CD14-positive monocyte (primary cell): ENCODE measurements at places on chromosomes 7 and 10. TPM values are rescaled to one million over a fixed set of nuclear protein-coding genes. Genes with fewer than 3 reads are reported as not detected.
A peak's percentile ranks its signal among the peaks of the same experiment; 100 is the strongest.

CPA5 gene
- not detected in 2 replicates for polyA plus RNA-seq

MBL2 gene
- not detected for polyA plus RNA-seq

LIPJ gene
- polyA plus RNA-seq, result not detected

LRRC18 gene
- not detected for polyA plus RNA-seq

CLRN3 gene
- polyA plus RNA-seq, result 0.16 TPM

SNCG gene
- 0.73 and 1.8 TPM in 2 replicates for polyA plus RNA-seq

RBP3 gene
- not detected for polyA plus RNA-seq

OR2A7 gene
- not detected for polyA plus RNA-seq

PAPOLB gene
- not detected for polyA plus RNA-seq

DNA sequence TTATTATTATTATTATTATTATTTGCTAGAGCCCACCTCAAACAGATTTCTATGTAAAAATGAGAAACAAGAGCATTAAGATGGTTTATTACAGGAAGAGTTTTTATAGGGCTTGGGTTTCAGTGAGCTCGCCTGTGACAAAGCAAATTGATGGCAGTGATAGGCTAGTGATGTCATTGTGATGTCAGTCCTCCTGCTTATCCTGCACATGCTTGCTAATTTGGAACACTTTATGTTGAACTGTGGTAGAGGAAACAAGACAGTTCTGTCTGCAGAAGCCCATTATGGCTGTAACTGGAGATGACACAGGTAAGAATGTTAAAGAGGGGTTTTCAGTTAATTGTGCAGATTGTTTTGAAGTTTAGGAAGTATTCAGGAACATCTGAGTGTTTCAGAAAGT is 68.3 kb downstream of the CREM start:
- no peaks in the 10 kb centered on the region for H3K36me3 ChIP-seq
- H3K27ac ChIP-seq, result peak overlapping the region; percentile 93
- no peaks in the 10 kb centered on the region for H3K27me3 ChIP-seq
- DNase-seq, result peak; percentile 44

DNA sequence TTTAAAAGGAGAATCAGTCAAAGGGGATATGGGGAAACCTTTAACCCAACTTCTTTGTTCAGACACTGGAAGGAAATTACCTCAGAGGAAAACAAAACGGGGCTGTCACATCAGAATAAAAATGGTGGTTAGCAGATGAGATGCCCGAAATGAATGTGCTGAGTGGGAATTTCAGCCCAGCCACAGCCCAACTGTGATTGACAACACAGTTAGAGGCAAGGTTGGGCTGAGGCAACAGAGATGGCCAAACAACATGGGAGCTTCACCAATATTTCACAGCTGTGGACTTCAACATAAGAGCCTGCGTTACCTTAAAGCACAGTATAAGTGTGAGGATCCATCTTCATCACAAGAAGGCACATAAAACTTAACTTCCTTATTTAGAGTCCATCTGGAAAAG is 133.5 kb upstream of the PTPRZ1 start:
- H3K27ac ChIP-seq, result no peak overlapping the region
- H3K27me3 ChIP-seq, result no peaks in the 10 kb centered on the region
- no peaks in the 10 kb centered on the region for H3K36me3 ChIP-seq
- H3K4me1 ChIP-seq, result no peaks in the 10 kb centered on the region

DNA sequence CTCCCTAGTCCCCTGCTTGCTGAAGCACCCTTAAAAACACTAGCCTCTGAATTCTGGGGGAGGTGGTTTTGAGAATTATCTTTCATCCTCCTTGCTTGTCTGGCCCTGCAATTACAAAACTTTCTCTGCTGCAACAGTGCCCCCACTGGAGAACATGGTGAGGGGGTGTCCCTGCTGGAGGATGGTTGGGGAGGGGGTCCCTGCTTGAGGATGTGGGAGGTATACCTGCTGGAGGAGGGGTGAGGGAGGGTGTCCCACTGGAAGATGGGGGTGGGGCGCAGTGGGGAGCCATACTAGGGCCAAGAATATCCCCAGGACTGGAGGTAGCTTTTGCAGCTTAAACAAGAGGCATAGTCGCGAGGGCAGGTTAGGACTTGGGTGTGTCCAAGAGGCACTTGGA is 3.2 kb upstream of the POLM start:
- H3K27me3 ChIP-seq, result no peaks in the 10 kb centered on the region
- peaks cover 4% of the 10 kb centered on the region for H3K36me3 ChIP-seq
- no peak for DNase-seq
- H3K4me1 ChIP-seq, result peaks cover 16% of the 10 kb centered on the region
- no peak overlapping the region for H3K27ac ChIP-seq

DNA sequence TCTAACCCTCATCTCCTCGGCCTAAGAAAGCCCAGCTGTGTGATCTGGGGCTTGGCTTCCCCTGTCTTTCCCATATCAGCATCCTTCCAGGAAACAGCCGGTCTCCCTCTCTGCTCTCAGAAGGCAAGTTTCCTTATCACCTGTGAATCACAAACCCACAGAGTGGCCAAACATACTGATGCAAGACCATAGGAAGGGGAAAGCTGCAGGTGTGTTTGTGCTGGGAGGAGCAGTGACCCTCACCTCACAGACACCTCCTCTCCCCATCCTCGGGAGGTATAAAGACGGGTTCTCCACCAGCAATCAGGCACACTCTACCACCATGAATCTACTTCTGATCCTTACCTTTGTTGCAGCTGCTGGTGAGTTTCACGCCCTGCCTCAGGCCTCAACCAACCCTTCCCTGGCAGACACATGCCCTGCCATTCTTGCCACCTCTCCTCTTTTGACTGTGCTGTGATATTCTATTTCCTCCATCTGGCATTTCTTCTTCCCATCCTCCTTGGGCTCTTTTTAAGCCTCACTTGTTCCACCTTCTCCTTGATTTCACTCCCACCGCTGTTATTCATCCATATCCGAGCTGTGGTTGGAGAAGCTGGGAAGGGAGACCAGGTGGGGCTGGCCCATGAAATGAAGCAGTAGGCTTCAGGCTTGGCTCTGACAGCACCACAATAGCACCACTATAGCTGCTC is at the start of gene PRSS2:
Gene PRSS2 (plus strand): TSS at position 310 of the 692 bp plus-strand sequence. CDS start 13 bp downstream, at position 323.
- no peak within 1 kb of the TSS for H3K4me3 ChIP-seq
- no peaks in the 10 kb centered on the region for H3K27me3 ChIP-seq
- H3K27ac ChIP-seq, result no peak within 1 kb of the TSS

DNA sequence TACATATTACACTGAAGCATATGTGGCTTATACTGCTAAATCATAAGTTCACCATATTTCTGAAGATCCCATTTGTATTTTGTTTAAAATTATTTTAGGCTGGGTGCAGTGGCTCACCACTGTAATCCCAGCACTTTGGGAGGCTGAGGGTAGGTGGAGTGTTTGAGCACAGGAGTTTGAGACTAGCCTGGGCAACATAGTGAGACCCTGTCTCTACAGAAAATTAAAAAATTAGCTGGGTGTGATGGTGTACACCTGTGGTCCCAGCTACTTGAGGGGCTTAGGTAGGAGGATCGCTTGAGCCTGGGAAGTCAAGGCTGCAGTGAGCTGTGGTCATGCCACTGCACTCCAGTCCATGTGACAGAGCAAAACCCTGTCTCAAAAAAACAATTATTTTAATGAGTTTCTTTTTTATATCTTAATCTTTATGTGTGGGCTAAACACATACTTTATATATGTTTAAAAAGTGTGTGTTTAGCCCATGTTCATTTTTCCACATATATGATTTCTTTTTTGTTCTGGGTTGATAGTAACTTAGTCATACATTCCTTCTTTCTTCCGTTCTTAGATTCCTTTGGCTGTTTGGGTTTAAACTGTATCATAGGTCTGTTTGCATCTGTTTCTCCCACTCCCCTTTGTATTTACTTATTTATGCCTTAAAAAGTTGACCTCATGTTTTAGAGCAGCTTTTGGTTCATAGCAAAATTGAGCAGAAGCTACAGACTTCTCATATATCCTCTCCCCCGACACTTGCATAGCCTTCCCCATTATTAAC is 33.5 kb downstream of the RSBN1L start:
- H3K4me3 ChIP-seq, result no peak overlapping the region
- H3K27ac ChIP-seq, result no peak overlapping the region
- H3K4me1 ChIP-seq, result peaks cover 21% of the 10 kb centered on the region
- no peaks in the 10 kb centered on the region for H3K27me3 ChIP-seq
- no peaks in the 10 kb centered on the region for H3K36me3 ChIP-seq
- no peak for DNase-seq

DNA sequence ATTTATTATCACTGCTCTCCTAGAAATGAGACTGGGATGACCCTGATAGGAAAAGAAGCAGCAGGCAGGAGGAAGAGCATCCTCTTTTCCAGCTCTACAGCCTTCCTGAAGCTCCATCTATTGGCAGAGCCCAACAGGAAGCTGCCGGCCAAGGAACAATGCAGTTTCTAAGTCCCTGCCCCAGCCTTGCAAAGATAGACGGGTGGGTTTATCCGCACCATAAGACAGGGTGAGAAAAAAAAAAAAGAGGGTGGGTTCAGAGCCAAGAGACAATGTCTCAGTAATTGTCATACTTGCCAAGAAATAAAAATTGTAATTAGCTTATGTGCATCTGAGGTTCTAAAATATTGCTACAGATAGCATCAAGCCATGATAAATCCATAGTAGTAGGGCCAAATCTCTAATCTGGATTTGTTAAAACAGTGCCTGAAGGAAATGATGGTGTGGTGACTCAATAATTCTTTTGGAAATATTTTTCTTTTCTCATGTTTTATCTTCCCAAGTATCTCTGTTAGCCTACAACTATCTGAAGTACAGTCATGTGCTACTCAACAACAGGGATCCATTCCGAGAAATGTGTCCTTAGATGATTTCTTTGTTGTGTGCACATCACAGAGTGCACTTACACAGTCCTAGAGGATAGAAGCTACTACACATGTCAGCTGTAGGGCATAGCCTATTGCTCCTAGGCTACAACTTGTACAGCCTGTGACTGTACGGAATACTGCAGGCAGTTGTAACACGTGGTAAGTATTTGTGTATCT is 242.9 kb upstream of the CXCL12 start:
- no peak overlapping the region for H3K4me3 ChIP-seq
- H3K27ac ChIP-seq, result no peak overlapping the region
- H3K36me3 ChIP-seq, result no peaks in the 10 kb centered on the region
- H3K27me3 ChIP-seq, result no peaks in the 10 kb centered on the region
- no peak for DNase-seq

- no peaks in the 10 kb centered on the region for H3K27me3 ChIP-seq
- DNase-seq, result no peak
- H3K36me3 ChIP-seq, result no peaks in the 10 kb centered on the region
Measured at GRCh38 chr7:31896925-31897324, 173.3 kb downstream of the PDE1C start.

- H3K4me3 ChIP-seq, result no peak overlapping the region
Measured at GRCh38 chr10:43890124-43890523, 241.4 kb upstream of the ZNF32 start.

DNA sequence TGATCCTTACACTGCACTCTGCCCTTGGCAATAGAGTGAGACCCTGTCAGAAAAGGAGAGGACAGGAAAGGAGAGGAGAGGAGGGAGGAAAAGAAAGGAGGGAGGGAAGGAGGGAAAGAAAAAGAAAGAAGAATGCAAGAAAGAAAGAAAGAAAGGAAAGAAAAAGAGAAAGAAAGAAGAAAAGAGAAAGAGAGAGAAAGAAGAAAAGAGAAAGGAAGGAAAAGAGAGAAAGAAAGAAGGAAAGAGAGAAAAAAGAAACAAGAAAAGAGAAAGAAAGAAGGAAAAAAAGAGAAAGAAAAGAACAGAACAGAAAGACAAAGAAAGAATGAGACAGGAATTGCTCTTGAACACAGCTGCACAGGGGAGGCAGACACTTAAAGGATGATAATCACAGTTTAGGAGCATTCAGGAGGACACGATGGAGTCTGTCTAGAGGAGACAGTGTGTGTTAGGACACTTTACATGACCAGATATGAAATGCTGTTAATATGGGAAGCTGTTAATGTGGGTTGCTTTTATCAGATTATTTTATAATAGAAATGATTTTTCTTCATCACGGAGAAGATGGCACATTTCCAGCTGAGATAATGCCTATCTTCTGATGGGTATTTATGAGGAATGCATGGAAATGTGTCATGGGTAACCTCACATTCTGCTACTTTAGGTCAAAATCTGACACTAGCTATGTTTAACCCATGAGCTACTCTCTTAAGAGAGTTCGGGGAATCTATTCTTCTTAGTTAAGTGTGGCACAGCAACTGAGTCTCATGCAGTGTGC is 160.5 kb downstream of the BAMBI start:
- no peak overlapping the region for H3K27ac ChIP-seq
- no peaks in the 10 kb centered on the region for H3K4me1 ChIP-seq
- no peak for DNase-seq

GRCh38 chr7:31020652-31021051 is 31.5 kb upstream of the ADCYAP1R1 start:
- DNase-seq, result no peak
- H3K27me3 ChIP-seq, result no peaks in the 10 kb centered on the region
- H3K36me3 ChIP-seq, result no peaks in the 10 kb centered on the region
- H3K27ac ChIP-seq, result no peak overlapping the region
- no peak overlapping the region for H3K4me3 ChIP-seq

- no peak for DNase-seq
- peak overlapping the region; percentile 98 for H3K27ac ChIP-seq
- peaks cover 3% of the 10 kb centered on the region for H3K36me3 ChIP-seq
- peaks cover 19% of the 10 kb centered on the region for H3K4me1 ChIP-seq
- peak overlapping the region; percentile 91 for H3K4me3 ChIP-seq
Measured at GRCh38 chr7:139341776-139342226, 664 bp downstream of the FMC1 start.

- H3K27ac ChIP-seq, result peak overlapping the region; percentile 3
- peaks cover 95% of the 10 kb centered on the region for H3K36me3 ChIP-seq
- no peaks in the 10 kb centered on the region for H3K27me3 ChIP-seq
- H3K4me3 ChIP-seq, result no peak overlapping the region
Measured at GRCh38 chr10:28569506-28570159, 36.7 kb downstream of the WAC start.

DNA sequence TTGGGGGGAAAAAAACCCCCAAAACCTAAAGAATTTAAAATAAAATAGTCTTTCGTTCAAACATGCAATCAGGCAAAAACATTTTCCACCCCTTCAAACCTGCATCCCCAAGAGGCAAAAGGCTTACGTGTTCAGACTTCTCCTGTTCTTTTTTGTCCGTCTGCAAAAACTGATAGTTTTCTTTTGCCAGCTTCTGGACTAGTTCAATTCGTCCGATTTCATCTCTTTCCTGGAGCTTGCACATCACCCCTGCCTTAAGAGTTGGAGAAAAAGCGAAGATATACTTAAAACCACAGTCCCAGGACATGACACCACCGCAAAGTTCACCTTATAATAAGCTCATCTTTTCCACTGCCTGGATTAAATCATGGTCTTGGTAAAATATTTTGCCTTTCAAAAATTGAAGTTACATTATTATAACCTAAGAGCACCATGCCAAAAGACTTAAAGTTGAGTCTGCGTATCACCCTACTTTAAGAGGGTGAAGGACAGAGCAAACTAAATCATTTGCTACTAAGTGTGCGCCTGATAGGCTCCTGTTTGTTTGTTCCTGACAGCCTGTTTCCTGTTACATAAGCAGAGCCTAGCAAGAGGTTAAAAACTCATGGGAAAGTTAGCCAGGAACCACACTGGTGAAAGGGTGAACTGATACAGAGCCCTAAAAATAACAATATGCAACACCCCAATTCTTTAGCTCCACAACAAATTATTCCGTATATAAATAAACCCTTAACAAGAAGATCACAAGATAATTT is 137.0 kb downstream of the RAPGEF5 start:
- no peak overlapping the region for H3K27ac ChIP-seq
- H3K4me3 ChIP-seq, result no peak overlapping the region
- no peaks in the 10 kb centered on the region for H3K4me1 ChIP-seq
- DNase-seq, result no peak
- no peaks in the 10 kb centered on the region for H3K27me3 ChIP-seq

GRCh38 chr10:63558132-63558784 is 37.1 kb downstream of the REEP3 start:
- H3K4me3 ChIP-seq, result no peak overlapping the region
- peaks cover 19% of the 10 kb centered on the region for H3K4me1 ChIP-seq
- no peak overlapping the region for H3K27ac ChIP-seq
